ENCODE measurements at places on chromosomes 6 and 20.

DNA sequence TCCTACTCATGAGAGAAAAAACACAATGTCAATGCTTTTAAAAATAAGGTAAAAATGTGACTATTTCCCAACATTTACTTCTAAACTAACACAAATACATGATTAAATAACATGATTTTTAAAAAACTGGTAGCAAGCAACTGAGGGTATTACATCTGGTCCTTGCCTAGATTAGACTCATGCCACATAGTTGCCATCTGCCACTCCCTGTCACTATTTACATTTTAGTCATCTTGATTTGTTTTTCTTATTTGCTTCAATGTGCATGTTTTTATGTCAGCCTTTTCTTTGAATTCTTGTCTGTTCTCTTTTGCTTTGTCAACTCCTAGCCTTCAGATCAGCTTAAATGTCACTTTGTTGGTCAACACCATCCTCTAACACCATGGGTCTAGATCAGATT is 207.0 kb upstream of the SIM1 start:
- DNase-seq = no peak

- DNase-seq = no peak
Measured at GRCh38 chr6:6998194-6998569, 109.6 kb upstream of the RREB1 start.

GRCh38 chr6:33904050-33904746 is 100.4 kb upstream of the MLN start:
- DNase-seq = no peak

DNA sequence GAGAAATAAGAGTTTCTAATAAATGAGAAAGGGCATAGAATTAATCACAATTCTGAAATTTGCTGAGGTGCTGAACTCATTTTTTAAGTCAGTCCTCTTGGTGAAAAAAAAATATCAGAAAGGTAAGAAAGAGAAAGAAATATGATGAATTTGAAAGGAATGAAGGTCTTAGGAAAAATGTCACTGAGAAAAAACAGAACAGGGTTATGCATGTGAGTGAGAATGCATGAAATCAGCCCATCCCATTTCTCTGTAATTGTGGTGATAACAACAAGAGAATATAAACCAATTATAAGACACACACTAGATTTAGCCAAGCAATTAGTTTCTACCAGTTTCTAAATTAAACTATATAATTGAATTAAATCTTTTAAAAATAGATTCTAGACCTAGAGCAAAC is 138.9 kb downstream of the TBX18 start:
- DNase-seq = no peak

GRCh38 chr6:131657630-131658111 is 20.6 kb downstream of the ENPP3 start:
- no peak for DNase-seq

DNA sequence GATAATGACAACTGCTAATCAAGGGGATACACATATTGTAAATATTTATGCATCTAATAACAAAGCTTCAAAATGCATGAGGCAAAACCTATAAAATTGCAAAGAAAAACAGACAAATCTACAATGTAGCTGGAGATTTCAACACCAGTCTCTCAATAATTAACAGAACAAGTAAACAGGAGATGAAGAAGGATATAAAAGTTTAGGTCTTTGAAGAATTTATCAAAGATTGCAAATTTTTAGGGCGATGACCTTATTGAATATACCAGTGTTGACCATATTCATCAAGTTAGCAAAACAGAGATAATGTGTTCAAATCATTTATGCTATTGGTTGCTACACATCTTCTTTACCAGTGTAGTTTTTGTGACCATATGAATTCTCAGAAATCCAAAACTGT is 237.8 kb upstream of the SGK1 start:
- no peak for DNase-seq

DNA sequence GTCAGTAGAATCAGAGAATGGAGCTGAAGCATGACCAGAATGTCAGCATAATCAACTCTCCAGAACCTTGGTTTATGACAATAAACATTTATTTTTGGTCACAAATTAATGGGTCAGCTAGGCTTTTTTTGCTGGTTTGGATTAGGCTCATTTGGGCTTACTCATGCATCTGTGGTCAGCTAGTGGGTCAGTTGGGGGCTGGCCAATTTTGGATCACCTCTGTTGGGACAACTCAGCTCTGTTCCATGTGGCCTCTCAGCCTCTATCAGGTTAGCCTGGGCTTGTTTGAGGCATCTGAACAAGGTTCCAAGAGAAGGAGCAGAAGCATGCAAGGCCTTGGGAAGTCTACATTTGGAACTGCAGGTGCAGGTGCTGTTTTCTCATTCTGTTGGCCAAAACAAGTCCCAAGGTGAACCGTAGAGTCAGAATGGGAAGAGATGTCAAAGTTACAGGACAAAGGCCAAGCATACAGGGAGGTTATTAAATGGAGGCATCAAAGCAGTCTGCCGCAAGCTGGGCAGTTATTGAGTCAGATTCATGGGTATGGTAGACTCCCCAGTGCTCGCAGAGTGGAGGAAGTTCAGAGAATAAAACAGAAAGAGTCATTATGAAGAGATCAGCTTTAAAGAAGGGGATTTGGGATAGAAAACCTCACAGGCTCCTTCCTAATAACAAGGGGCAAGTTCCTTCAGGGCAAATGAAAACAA is 173.0 kb downstream of the PLCB4 start:
- no peak for DNase-seq

- no peak for DNase-seq
Measured at GRCh38 chr20:31821427-31821826, 2.3 kb downstream of the MYLK2 start.

DNA sequence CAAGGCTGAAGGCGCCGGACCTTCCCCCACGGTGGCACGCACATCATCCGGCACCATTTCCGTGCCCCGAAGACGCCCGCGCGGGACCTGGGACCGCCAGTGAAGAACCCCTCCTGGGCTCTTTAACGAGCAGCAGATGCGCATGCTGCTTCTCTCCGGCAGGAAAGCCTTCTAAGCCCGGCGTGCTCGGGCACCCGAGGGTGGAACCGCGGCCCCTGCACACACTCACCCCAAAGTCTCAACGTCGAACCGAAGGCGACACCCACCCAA is 240 bp downstream of the FOXQ1 start:
- DNase-seq = peak; percentile 57

- DNase-seq = no peak
Measured at GRCh38 chr6:137006056-137006455, 38.7 kb downstream of the IL20RA start.

DNA sequence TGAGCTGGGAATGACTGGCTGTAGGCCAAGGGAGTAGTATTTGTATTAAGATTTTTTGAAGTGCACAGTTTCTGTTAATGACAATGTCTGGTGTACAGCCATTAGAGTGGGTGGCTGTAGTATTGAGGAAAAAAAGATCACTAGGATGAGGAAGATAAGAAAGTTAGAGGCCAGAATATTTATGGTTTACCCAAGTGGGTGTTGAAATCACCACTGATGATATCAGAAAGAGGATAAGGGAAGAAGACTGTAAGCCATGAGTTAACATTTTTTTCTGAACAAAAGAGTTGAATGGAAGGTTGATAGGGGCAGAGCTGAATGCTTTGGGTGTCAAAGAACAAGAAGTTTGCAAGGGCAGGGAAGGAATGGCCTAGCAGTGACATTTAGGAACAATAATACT is 104.7 kb downstream of the PRDM13 start:
- no peak for DNase-seq

GRCh38 chr6:111566222-111566734 is 39.4 kb downstream of the TRAF3IP2 start:
- DNase-seq = peak; percentile 38

- DNase-seq = no peak
Measured at GRCh38 chr6:144343701-144344428, 58.7 kb downstream of the UTRN start.

GRCh38 chr20:39398656-39399055 is 436.5 kb downstream of the DHX35 start:
- no peak for DNase-seq

GRCh38 chr6:88730611-88731011 is 232.8 kb downstream of the RNGTT start:
- DNase-seq = no peak

DNA sequence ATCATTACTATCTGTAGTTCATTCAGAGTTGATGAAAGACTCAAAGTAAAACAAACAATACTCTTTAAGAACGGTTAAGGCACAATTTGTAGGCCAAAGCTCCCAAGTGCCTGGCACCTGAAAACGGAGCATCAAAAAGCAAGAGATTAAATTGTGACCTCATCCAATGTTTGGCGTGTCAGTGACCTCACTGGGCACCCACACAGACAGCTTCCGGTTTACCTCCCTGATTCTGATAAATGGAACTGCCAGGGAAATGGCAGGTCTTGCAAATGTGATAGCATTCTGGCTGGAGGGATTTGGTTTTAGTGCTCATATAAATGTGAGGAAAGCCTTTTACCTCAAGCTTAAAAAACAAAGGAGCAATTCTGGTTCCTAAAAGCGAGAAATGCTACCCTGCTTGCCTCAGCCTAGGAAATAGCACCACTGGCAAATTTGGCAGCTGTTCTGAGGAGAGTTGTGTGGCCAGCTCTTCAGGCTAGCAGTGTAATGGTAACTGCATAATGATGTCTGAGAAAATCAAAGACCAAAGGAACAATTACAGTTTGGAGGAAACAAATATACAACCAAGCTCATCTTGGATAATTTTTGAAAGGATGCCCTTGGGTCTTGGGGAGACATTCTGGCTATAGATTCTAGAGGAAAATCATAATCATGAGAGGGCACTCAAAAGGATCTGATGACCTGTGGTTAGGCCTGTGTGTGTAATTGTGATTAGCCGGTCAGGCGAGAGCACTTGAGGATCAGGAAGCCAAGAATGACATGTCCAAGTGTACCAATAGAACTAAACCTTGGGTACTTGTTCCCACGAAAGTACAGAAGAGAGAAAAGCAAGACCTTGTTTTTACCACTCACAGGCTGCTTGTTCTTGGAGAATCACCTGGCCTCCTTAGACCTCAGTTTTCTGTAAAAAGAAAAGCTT is 174.3 kb downstream of the TFAP2B start:
- DNase-seq = no peak

DNA sequence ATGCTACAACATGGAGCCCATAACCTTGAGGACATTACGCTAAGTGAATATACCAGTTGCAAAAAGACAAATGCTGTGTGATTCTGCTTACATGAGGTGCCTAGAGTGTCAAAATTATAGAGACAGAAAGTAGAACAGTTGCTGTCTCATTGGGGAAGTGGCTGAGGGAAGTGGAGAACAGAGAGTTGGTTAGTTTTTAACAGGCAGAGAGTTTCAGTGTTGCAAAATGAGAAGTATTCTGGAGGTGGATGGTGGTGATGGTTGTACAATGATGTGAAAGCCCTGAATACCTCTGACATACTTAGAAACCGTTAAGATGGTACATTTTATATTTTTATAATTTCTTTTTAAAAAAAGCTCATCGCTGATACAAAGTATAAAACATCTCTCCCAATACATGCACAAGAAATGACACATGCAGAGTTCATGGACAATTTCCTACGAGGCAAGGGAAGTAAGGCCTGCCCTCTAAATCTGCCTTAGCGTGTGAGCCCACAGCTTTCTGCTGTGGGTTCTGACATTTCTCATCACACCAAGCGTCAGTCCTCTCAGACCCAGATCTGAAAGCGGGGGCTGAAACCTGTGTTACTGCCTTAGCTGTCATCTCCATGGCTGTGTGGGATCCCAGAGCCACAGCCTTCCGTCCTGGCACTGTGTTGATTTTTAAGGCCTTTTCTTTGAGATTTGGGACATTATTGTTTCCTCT is 126.0 kb downstream of the RNASET2 start:
- DNase-seq = no peak

- no peak for DNase-seq
Measured at GRCh38 chr6:118511930-118512715, 36.0 kb upstream of the PLN start.

- DNase-seq = no peak
Measured at GRCh38 chr6:4371207-4371921, 236.0 kb upstream of the ECI2 start.

- DNase-seq = no peak
Measured at GRCh38 chr6:169326067-169326799, 72.6 kb upstream of the THBS2 start.

- no peak for DNase-seq
Measured at GRCh38 chr6:100461278-100461916, 3.3 kb downstream of the SIM1 start.

DNA sequence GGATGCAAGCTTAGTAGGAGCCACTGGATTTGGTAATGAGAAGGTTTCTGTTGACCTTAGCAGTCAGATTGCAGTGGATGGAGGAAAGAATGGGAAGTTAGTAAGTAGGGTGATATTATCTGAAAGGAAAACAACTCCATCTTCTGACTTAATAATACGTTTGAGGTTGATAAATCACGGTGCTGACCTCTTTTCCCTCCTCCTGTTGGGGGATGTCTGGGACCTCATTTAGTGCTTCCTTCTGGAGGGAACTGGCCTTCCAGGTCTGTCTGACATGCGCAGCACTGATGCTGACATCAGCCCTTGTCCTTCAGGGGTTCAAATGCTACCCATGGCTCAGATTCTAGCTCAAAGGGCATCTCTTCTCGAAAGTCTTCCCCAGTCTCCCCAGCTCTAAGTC is 48.2 kb upstream of the AKAP12 start:
- DNase-seq = no peak

DNA sequence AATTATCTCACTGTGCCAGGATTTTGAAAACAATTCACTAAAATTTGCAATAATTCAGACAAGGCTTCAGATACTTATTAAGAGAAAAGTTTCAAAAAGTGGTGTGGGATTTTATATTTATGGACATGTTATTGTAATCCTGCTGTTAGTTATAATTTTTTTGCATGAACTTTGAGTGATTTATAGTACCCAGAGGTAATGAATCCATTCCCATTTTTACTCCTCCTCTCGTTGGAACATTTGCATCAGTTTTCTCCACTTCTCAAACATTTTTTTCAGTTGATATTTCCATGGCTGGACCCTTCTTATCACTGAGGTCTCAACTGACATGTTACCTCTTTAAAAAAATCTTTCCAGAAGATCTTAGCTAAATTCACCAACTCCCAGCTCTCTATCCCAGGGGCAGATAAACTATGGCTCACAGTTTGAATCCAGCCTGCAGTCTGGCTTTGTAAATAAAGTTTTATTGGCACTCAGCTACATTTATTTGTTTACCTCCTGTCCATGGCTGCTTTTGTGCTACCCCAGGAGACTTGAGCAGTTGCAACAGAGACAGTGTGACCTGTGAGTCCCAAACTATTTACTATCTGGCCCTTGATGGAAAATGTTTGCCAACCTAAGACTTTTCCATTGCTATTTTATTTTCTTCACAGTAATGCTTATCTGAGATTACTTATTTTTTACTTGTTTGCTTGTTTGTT is 83.4 kb downstream of the TSHZ2 start:
- no peak for DNase-seq

Data from ureter (tissue), 1 donor.